ENCODE measurements at places on chromosomes 2 and 18. TPM values are rescaled to one million over a fixed set of nuclear protein-coding genes. Genes with fewer than 3 reads are reported as not detected.

Gene GAD1
- 0.83 TPM for total RNA-seq

Gene ALPG
- not detected for total RNA-seq

DNA sequence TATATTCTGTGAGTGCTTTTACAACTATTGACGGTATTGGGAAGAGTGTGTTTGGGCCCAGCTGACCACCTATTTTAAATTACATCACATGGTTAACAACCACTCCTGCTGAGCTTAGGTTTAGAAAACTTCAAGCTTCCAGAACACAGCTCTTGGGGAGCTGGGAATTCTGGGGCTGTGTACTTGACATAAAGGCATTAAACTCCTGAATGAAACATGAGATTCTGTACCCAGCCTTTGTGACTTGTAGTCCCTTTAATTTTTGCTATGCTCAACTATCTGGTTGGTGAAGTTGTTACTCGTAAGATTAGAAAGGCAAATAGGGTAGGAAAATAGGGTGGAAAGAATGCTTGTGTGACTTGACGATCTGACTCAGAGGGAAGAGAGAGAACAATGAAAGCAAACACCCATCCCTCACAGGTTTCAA lies 66.9 kb downstream of the LTBP1 start:
- no peaks in the 10 kb centered on the region for H3K36me3 ChIP-seq
- H3K4me3 ChIP-seq, result no peak overlapping the region
- DNase-seq, result no peak
- H3K27me3 ChIP-seq, result no peaks in the 10 kb centered on the region
- no peaks in the 10 kb centered on the region for H3K4me1 ChIP-seq
- H3K27ac ChIP-seq, result peak overlapping the region; percentile 48

GRCh38 chr2:173079973-173080860 lies 4.6 kb downstream of the MAP3K20 start:
- no peaks in the 10 kb centered on the region for H3K27me3 ChIP-seq
- peaks cover 10% of the 10 kb centered on the region for H3K4me1 ChIP-seq
- DNase-seq, result no peak
- H3K27ac ChIP-seq, result no peak overlapping the region

DNA sequence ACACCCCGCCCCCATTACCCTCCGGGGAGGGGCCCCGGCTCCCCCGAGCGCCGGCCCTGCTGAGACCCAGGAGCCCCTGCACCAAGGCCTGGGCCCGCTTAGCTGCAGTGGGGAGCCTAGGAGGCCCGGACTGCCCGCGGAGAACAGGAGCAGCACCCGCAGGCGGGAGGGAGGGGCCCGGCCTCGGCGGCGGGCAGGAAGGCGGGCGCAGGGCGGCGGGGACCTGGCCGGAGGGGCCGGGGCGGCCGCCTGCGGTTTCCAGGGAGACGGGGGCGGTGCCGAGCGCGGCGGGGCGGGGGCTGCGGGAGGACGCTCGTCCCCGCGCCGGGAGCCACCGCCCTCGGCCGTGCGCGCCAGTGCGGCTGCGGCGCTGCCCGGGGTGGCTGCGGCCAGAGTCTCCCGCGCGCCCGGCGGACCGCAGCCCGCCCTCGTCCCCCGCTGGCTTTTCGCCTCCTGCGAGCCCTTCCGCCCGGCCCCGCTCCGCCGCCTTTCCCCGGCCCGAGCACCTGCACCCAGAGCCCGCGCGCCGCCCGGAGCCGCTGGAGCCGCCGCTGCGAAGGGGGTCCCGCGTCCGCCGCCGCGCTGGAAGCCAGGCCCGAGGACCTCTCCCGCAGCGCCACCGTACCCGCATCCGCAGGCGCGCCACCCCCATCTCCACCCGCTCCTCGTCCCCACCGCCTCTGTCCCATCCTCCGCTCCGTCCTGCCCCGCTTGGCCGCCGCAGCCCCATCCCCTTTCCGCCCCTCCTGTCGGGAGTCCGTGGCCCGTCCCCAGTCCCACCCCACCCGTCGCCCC lies 17.2 kb downstream of the GPC1 start:
- DNase-seq, result peak; percentile 61
- H3K36me3 ChIP-seq, result no peaks in the 10 kb centered on the region
- no peaks in the 10 kb centered on the region for H3K4me1 ChIP-seq
- peak overlapping the region; percentile 60 for H3K27ac ChIP-seq
- H3K27me3 ChIP-seq, result no peaks in the 10 kb centered on the region

DNA sequence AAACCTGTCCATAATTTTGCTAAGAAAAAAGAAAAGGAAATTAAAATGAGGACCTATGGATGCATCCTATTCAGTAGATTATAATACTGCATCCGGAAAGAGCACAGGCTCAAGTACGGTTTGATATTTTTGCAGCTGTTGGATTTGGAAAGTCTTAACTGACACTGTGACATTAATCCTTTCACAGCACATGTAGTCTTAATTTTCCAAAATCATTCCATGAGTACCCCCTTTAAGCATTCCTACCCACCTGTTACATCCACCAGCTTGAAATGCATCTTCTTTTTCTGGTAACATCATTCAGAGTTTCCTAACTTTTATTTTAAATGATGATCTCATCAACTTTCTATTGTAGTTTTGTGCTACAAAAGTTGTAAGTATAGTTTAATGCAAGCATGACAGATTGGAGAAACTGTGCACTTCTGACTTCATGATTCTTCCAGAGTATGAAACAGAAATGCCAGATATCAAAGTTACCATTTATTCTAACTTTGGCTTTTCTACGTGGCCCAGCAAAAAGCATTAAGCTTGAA lies 113.5 kb downstream of the ESCO1 start:
- H3K4me3 ChIP-seq, result no peak overlapping the region
- H3K4me1 ChIP-seq, result no peaks in the 10 kb centered on the region
- no peaks in the 10 kb centered on the region for H3K36me3 ChIP-seq
